ENCODE measurements at places on chromosomes 3 and 15.

GRCh38 chr15:75653347-75653913, 5.7 kb downstream of the SNX33 start:
- DNase-seq, result no peak

DNA sequence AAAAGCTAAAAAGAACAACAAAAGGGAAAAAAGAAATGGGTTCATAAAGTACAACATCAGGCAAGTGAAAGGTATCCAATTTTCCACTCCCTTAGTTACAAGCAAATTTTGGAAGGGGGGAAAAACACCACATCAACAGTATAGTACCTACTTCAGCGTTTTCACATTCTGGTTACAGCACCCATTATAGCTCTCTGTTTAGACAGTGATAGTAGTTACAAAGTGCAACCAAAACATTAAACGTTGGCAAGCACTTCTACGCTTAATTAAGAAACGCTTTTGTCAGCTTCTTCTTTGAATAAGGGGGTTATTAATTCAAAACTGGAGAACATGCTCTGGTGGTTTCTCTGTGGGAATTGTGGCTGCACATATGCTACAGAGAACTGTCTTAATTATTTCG, 180.2 kb downstream of the VPS13C start:
- no peak for DNase-seq

GRCh38 chr3:2897821-2898220, 212.4 kb downstream of the IL5RA start:
- no peak for DNase-seq

DNA sequence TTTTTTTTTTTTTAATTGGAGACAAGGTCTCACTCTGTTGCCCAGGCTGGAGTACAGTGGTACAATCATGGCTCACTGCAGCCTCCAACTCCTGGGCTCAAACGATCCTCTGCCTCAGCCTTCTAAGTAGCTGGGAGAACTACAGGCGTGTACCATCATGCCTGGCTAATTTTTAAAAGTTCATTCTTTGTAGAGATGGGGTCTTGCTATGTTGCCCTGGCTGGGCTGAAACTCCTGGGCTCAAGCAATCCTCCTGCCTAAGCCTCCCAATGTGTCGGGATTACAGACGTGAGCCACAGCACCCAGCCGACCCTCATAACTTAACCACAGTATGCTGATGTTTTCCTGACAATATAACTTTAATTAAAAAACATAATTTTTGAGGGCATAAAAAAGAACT, 24.3 kb downstream of the IL17RD start:
- DNase-seq, result no peak

DNA sequence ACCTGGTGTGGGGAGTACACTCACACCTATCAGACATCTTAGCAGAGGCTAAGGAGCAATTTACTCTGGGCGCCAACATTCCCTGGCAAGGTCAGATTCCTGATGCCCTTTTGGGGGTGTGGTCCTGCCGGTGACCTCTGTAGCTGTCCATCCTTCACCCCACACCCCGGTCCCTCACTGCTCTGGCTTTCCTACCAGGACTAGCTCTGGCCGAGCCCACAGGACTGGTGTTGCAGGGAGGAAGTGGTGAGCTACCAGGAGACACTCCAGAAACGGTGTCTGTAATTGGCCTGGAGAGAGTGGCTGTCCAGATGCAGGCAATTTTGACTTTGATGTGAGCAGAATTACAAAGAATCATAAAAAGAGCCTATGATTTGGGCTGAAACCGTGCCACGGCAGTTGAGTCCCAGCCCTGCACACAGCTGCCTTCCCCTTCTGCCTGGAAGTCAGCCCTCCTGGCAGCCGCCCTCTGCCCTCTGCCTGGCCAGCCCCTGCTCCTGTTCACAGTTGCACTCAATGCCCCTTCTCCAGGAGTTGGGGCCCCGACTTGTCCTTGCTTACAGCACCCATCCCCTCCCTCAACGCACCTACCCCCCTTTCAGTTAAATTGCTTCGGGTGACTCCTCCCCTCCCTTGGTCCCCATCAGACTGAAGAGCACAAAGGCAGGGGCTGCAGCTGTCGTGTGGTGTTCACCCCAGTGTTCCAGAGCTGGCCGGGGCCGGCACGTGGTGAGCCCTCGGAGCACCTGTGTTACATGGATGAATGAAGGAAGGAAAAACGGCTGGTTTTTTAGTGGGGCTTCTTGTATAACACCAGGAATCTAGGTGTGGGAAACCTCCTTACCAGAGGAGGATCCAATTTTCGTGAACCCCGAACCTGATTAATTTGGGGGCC, 80.2 kb upstream of the TPM1 start:
- no peak for DNase-seq

- no peak for DNase-seq
Measured at GRCh38 chr15:81257435-81257834, 60.8 kb downstream of the IL16 start.

DNA sequence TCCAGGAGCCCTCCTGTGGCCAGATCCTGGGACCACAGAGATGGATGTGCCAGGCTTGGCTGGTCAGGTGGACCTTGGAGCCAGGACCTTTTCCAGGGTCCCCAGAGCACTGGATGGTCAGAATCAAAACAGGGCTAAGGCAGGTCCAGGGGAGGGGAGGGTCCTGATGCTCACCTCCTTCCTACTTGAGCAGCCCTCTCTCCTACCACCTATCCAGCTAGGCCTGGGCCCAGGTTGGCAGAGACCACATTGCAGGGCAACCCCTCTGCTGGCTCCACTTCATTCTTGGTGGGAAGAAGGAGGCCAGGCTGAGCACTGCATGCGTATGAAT, 28.5 kb upstream of the SFMBT1 start:
- DNase-seq, result no peak

DNA sequence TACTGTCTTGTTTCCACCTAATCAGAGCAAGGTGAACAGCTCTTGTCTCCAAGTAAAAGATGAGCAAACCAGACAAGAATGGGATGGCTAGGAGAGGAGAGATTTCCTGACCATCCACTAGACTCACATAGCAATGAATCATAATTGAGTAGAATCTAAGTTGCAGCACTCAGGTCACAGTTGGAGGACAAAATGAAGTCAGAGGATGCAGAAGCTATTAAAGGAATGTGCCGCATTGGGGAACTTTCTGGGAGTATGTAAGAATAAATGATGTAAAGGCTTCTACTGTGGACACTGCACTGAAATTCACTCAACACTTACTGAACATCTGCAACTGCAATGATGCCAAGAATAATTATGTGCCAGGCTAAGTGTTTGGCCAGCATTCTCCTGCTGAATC, 217.4 kb upstream of the WNT5A start:
- no peak for DNase-seq

- DNase-seq, result no peak
Measured at GRCh38 chr3:29338377-29338776, 57.5 kb downstream of the RBMS3 start.

GRCh38 chr3:140093742-140094141, 158.8 kb downstream of the CLSTN2 start:
- DNase-seq, result no peak

DNA sequence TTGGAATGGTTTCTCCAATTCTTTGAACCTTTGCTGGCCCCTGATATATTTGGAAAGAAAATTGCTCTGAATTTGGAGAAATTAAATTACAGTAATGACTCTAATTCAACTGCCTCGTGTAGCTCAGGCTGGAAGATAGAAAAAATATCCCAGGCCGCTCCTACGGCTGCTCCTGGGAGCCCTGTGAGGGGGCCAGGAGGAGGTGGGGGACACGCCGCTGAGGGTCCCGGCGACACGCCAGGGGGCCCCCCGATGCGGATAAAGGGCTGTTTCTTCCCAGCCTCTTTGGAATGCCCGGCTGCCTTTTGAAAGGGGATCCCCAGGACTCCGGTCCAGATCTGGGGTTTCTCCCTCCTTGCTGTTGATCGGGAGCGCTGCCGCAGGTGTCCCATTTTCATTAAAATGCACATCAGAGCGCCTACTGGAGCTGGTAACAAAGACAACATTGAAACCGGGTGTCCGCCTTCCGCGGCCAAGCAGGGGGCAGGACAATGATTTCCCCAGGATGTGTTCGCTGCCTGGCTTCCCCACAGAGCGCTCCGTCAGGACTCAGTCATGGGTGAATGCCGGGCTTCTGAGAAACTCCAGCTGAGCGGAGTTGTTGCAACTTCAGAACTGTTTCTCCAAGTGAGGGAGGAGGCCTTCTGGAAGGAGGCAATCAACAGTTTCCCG, 200.1 kb upstream of the KBTBD8 start:
- no peak for DNase-seq

DNA sequence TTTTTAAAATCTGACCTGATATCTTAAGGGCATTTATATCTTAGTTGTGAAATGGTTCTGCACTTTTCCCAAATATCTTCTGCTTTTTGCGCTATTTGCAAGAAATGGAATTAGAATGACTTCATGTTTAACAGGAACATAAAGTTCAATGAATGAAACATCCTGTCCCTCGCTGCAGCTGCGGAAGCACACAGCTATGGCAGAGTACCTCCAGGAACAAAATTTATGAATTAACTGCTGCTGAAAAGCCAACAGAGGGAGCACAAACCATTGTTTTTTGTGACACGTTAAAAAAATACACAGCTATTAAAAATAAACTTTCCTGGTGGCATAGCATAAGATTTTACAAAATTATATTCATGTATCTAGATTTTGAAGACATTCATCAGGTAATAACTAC, 404.4 kb upstream of the MDFIC2 start:
- DNase-seq, result no peak

DNA sequence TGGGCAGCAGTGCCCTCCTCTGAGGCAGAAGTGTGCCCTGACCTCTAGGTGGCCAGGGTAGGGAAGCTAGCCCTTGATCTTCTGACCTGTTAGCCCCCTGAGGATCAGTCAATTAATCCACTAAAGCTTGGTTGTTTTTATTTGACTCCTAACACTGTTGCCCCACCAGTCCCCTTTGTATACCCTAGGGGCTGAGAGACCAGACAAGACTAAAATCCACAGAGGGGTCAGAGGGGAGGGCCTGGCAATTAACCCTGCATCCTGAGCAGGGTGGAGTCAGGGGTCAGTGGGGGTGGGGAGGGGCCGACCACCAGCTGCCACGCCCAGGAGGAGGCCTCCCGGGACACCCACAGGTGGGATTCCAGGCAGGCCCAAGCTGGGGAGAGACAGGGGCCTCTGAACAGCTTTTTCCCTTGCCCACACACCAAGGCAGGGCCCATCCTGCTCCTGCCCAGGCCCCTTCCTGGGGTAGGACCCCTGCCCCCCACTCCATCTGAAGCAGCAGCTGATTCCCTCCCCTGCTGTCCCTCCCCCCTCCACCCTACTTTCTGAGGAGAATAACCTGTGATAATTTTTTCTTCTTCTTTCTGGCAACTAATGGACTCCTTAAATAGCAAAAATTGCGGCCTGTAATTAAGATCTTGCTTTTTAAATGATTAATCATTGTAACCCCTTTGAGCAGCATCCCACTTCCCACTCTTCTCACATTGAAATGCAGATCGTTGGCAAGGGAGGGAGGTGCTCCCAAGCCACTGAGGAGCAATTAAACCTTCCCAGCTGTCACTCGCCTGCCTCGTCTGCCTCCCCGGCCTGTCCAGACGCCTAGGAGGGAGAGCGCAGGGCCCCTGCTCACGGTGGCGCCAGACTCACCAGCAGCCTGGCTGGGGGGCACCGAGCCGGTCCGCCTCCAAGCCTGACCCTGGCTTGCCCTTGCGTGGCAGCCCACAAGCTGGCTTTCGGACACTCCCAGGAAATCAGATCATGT, 51.9 kb downstream of the RHCG start:
- no peak for DNase-seq

DNA sequence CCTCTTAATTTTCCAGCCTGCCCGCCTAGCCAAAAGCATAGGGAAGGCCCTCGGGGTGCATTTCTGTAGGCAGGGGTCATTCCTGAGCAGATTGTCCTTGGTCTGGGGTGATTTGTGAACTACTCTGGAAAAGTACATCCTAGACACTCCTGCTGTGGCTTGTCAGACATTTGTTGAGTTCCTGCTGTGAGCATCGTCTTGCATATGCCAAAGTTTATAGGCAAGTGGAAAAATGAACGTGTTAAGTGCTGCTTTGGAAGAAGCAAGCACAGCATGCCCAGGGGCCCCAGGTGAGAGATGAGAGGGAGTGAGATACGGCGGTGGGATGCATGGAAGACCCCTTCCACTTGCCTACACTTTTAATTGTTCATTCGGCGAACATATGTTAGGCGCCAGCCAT, 237.7 kb upstream of the ST8SIA2 start:
- no peak for DNase-seq

DNA sequence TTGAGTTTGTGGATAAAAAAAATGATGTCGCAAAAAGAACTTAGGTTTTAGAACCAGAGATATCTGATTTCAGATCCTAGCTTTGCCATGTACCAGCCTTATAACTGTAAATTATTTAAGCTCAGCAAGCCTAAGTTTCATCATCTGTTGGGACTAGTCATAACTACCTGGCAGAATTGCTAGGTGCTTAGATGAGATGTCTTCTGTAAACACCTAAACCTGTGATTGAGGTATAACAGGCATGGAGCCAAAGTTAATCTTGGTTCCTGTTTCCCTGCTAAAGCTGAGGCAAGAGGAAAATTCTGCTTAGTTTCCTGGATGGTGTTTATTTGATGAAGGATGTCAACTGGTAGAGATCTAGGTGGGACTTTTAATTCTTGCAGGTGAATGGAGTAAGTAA, 331.3 kb upstream of the RBMS3 start:
- no peak for DNase-seq

DNA sequence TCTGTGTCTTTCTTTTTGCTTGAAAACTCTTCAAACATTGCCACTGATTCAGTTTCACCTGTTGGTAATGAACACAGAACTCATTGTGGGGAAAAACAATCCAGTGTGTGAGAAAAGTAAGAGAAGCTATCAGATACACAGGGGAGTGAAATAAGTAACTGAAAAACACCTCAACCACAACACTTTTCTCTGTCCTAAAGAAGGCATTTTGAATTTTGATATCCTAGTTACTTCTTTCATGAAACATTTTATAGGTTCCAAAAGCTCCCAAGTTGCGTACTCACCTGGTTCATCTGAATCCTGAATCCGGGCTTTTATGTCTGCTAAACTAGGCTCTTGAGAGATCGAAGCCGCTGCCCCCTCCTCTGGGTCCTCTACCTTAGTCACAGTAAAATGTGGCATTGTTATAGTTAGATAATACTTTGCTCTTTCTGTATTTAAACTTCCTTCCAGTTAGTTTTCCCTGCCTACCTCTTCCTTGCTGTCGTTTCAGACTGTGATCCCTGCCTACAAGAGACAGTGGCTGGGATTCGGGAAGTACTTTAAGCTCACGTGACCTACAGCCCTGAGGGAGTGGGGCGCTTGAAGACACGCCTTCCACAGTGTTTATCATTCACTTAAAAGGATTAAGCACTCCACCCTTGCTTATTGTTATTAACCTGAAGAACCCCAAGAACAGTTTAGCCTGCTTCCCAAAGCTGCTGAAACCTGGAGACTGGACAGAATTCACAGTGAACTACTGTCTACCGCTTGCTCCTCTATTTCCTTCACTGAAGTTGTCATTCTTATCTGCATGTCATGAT, 19.1 kb downstream of the SLC12A6 start:
- DNase-seq, result no peak

GRCh38 chr3:65877160-65877559, 161.6 kb downstream of the MAGI1 start:
- no peak for DNase-seq

DNA sequence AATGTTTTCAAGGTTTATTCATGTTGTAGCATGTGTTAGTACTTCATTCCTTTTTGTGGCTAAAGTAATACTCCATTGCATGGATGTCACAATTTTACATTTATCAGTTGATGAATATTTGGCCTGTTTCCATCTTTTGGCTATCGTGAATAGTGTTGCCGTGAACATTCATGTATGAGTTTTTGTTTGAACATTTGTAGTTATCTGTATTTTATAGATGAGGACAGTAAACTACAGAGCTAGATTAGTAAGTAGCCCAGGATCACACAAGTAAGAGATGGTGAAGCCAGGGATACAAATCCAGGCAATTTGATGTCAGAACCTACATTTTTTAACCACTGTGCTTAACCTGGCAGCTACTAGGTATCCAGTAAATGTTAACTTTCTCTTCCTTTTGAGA, 63.2 kb downstream of the ASTE1 start:
- DNase-seq, result no peak

Data from stimulated activated CD8-positive, alpha-beta memory T cell treated with anti-CD3 and anti-CD28 coated beads, Interleukin-7, amount 100 ng/mL, for 4 hours (primary cell).